ENCODE measurements at places on chromosomes 2 and 18.

DNA sequence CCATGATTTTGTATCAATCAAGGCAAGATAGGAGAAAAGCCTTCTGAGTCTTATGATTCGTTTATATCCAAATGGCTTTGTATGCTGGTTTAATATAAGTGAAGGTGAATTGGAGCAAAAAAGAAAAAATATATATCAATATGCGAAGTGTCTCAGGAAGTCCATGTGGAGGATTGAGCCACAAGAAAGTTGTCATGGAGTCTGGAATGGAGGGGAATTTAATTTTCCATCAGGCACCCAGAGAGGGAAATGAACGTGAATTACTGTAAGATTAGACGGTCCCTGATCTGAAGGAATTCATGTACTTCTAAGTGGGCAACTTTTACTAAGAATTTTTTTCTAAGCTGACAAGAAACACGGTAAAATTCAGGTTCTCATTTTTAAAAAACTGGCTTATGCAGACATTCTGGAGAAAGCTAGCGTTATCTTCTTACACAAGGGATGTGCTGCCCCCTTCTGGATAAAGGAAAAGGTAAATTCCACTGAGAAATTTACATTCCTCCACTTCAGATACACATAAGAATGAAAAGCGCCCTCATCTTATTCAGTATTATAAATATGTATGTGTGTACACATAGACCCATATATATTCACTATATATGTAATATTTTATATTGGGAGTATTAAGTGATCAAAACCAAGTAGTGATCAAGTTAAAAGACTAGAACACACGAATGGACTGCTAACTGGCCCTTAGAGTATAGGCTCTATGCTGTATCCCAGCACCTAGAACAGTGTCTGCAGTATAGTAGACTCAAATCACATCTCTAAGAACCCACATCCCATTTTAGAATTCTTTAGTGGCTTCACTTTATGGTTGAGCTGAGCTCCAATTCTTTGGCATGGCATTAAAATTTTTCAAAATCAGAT, 289.0 kb upstream of the TFPI start:
- no peak for DNase-seq

DNA sequence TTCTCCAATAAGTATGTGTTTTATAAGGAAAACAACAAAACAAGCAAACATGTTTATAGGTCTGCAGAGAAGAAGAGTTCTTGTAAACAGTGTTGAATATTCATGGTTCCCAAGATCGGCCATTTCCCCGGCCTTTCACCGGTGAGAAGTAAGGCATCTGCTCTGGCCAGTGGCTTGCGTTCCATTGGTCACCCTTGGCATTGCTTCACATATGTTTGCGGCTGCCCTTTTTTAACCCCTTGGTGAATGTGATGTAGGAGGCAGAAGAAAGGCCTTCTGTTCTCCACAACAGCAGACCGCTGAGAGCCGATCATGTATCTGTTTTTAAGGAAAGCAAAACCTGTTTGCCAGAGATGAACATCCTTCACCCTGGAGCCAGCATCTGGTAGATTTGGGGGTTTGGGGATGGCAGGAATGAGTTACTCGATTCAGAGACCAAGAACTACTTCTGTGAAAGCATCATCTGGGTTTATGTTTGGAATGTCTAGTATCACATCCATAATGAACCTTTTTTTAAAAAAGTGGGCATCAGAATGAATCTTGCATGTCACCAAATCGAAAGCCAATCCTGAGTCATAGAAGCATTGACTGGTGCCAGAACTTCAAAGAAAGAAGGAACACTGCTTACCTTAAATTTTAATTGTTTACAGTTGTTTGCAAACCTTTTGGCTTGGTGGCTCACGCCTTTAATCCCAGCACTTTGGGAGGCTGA, 112.3 kb downstream of the AGAP1 start:
- no peak for DNase-seq

DNA sequence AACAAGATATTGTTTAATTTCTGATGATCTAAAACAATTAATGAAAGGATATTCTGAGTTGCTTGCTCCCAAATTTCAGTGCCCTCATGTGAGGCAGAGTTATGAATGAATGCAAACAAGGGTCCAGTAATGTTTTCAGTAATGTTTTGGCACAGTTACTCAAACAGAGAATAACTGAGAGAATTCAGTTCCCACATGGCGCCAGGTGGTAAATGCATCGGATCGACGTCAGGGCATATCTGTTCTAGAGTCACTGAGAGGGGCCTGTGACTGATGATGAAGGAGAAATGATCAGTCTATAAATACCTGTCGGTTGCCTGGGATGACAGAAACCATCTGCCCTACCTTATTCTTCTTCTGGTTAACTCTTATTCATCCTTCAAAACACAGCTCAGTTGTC, 81.4 kb downstream of the KCNS3 start:
- DNase-seq = no peak

GRCh38 chr2:241091734-241092445, 10.2 kb downstream of the MTERF4 start:
- DNase-seq = no peak

- no peak for DNase-seq
Measured at GRCh38 chr18:44699572-44700261, 19.0 kb downstream of the SETBP1 start.

DNA sequence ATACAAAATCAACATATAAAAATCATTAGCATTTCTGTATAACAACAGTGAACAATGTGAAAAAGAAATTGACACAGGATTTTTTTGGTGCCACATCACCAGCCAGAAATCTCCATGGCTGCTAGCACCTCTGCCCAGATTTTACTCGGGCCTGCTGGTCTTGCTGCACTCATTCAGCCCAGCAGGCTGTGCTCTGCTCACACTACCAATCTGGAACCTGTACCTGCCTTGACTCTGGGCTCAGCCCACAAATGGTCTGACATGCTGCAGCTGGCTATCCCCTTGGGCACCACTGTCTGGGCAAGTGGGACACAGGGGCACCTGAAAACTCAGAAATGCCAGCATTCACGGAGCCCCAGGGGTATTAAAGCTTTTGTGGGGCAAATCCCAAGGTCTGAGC, 392.5 kb upstream of the NRXN1 start:
- no peak for DNase-seq

GRCh38 chr18:32773382-32773712, 524 bp upstream of the KLHL14 start:
- DNase-seq = no peak

DNA sequence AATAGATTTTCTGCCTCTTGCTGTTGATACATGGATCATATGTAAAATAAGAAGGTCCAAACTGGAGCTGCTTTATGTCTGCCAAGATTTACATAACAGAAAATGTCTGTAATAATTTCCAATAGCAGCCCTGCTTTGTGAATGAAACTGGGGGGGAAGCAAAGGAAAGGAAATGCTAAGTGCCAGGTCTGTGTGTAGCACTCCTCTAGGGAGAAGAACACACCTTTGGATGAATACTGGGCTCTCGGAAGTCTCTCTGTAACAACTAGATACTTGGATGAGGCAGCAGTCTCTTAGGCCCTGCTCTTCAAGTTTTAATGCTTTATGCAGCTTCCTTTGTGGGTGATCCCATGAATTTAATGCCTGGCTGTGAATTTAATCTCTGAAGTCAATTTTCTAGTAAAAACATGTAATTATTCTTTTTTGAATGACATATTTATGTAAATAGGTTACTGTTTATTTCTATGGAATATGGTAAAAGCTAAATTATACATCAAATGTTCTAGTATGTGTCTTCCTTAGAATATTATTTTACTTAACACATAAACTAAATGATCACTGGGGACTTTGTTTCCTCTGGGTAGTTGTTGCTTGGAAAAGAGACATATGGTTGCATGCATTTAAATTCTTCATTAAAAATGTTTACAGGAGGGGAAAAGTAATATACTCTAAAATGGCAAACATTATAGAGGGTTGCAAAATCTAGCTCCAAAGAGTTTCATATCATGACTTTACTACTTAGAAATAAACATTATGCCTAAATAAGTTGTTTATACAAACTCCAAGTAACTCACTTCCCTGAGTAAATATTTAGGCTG, 336.6 kb upstream of the CWC22 start:
- no peak for DNase-seq

- no peak for DNase-seq
Measured at GRCh38 chr2:68388358-68388757, 23.3 kb downstream of the PLEK start.

DNA sequence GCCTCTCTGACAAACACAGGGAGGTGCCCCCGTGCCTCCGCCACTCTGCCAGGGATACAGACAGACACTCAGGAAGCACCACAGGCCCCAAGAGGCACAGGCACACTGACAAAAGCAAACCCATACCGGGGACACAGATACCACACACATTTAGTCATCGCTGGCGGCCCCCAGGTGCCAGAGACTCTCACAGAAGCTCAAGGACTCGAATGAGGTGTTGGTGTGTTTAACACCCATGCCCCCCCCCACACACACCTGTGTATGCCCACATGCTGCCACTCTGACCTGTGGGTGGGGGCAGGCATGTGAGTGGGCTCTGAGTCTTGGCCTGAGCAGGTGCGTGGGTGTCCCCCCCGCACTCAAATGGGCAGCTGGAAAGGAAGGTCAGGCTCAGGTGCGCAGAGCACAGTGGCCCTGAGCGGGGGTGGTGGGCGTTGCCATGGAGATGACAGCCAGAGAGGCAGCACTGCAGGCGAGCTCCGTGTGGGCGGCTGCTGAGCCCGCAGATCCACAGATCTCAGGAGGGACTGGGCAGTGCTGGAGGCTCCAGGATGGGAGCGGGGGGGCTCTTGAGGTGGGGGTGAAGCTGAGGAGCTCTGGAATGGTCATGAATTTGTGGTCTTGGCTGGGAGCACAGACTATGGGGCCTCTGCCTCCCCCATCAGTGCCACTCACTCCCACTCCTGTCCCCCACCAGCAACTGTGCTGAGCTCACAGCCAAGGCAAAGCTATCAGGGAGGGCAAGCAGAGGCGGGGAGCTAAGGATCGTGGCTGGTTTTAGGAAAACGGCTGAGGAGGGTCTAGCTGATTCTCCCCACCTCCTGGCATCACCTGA, 73.9 kb upstream of the TAF1B start:
- no peak for DNase-seq

GRCh38 chr2:24920809-24921441, 888 bp upstream of the ADCY3 start:
- no peak for DNase-seq

DNA sequence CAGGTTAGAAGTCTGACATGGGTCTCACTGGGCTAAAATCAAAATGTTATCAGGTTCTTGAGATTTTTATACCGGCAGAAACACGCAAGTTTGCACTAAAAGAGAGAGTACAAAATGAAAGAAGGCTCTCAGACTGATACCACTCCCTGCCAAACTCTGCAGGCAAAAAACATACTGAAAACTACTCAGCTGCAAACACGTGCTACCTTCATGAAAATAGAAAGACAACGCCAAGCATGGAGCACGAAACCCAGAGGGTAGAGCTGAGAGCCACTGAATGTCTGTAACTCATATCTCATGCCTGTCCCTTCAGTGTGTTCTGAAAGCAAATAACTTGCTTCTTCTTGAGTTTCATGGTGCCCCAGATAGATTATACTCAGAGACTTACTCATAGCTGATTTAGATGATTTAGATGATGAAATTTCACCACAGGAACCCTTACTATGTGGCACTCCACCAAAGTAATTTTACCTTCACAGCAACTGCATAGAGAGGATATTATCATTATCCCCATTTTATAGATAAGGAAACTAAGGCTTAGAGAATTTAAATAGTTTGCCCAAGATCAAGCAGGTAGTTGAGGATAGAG, 313.0 kb upstream of the SLC39A10 start:
- no peak for DNase-seq

DNA sequence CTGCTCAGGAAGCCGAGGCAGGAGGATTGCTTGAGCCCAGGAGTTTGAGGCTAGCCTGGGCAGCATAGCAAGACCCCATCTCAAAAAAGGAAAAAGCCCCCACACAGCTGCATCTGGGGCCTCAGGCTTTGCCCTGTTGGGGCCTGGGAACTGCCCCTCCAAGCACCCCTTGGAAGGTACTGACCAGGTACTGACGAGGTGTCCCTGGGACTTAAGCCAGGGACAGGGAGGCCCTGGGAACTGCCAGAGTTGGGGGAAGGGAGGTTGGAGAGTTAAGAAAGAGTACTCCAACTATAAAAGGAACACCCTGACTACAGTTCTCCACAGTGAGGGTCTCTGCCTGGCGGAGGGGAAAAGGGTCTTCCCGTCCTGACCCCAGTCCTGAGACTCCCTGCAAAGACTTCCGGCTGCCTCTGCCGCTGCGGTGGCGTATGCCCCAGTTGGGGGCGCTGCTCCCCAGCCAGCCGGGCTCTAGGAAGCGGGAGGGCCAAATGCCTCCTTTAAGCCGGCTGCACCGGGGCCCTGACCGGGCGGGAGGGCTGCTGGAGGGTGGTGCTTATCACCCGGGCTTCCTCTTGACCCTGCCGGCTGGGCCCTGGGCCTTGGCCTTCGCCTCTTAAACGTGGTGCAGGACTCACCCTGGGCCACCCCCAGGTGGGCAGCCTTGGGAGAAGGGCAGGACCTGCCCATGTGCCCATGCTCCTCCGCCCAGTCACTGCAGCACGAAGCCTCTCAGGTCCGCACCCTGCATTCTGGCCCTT, 12.8 kb downstream of the SLC30A3 start:
- DNase-seq = peak; percentile 25

DNA sequence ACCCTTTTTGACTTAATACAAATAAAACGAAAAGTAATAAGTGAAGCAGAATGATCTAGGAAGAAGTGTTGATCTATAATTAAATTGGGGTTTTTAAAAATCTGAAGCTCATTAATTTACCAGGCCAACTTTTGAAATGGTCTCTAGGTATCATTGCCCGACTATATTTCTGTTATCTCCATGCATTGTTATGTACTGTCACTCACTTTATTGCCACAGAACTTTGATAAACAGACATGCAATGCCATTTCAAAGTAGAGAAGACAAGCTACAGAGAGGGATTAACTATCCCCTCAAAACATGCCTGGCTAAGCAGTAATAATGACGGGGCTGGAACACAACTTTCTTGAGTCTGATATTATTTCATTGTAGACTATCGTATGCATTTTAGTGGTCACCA, 147.6 kb upstream of the ITGA4 start:
- DNase-seq = no peak

DNA sequence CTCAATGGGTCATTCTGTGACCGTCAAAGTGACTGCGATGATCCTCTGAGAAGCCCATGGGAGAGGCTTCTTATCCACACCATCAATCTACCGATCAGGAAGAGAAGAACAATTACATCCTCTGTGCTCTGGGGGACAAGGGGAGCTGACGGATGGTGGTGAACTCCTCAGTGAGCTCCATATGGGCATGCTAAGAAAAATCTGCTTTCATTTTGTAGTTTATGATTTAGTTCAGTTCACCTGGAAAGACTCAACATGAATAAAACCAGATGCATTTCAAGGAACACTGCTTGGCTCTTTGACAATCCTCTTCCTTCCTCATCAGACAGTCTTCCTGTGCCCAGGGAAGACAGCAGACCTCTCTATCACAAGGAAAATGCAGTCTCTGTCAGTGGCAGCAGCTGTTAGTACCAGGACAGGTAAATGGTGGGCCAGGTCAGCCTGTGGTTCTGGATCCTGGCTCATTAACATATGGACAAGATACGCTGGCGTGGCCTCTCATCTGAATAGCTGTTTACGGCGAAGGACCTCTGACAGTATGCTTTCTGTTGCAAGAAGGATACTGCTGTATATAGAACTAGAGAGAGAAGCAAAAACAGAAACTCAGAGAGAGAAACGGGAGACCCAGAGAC, 176.9 kb downstream of the BCL2 start:
- DNase-seq = no peak
